ENCODE measurements at places on chromosomes 5 and 9.

DNA sequence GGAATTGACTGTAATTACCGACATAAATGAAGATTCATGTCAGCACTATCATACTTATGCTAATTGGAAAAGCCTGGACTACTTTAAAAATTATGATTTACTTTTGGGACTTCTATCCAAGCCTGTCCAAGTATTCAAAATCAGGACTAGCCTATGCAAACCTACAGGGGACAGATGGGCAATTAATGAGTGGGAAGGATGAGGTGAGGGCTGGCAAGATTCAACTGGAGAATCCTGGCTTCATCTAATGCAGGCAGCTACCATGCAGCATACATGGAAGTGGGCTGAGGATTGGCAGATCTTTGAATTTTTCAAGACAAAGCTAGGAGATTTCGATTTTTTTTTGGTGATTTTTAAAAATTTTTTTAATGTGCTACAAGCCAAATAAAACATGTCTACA, 532.6 kb downstream of the CSNK1G3 start:
- DNase-seq, result no peak

- DNase-seq, result no peak
These were observed 26.3 kb upstream of the GABRP start for GRCh38 chr5:170757182-170757601.

DNA sequence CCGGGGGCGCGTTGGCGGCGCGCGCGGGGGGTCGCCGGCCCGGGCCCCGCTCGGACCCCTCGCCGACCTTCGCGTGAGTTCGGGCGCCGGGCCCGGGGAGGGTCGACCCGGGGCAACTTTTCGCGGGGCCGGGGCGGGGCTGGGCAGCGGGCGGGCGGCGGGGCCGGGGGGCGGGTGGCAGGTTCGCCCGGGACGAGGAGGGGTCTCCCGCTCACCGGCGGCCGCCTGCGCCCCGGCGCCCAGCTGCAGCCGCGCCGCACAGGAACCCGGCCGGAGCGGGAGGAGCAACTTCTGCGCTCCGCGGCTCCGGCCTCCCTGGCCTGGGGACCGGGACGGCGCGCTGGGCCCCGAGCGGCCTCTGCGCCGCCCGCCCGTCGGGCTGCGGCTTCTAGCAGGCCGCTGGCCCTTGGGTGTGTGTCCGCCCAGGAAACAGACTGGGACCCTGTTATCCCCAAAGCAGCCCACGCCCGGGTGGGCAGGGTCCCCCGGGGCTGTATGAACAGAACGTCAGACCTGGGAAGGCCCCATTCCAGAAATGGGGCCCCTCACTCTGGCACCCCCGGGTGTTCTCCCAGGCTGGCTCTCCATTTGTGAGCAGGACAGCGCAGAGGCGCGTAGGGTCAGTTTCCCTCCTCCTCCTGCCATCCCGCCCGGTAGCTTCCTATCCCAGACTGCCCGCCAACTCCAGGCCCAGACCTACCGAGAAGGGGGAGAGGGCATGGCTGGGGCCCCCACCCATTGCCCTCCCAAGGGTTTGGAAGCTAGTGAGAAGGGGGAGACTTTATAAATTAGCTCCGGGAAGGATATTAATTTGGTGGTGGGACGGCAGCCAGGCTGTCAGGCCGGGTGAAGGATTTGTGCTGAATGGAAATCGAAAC, 708 bp downstream of the RXRA start:
- DNase-seq, result peak; percentile 49

DNA sequence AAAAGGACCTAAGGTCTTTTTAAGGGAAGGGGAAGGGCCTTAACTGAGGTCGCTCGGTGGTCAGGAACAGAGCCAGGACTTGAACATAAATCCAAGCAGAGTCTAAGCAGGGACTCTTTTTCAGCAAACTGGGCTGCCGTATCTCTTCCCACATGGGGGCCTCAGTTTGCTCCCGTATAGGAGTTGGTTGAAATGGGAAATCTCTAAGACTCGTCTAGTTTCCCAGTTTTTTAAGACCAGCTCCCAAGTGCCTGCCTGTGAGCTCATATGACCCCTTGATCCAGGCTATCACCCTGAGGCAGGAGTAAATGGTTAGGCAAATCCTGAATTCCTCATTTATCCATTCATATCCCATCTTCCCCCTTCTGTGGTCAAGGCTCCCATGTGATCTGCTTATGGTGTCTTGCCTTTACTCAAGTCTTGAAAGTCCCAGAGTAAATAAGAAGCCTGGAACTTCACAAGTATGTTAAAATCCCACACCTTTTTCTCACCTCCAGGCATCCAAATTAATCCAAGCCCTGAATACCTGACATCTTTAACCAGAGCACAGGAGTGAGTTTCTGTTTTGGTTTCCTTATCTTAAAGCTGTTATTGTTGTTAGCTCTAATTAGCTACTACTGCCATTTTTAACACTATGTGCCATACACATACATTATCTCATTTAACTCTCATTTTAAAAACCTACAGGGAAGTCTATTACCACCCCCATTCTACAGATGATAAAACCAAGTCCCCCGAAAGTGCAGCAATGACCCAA, 3.0 kb downstream of the ARSI start:
- DNase-seq, result no peak

GRCh38 chr5:105304859-105305258, 1742.3 kb upstream of the NUDT12 start:
- no peak for DNase-seq
